CD8-positive, alpha-beta T cell (primary cell): ENCODE measurements at places on chromosomes 16 and 17.

GRCh38 chr17:48494335-48494734 lies 36.5 kb downstream of the HOXB1 start:
- no peak for DNase-seq

DNA sequence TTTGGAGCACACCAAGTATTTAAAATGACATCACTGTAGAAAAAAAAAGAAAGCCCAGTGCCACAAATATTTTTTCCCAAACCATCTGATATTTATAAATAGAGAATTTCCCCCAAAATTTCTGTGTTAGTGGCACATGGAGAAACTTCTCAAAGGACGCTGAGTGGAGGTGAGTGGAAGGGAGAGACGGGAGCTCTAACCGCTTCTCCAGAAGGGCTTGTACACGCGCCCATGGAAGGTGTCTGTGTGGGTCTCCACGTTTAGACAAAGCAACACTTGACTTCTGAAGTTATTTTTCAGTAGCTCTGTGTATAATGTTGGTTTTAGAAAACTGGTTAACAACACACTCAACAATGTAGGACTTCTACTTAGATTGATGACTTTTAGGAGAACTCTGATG lies 1.0 kb downstream of the MYOCD start:
- DNase-seq: no peak

- DNase-seq: no peak
Observed at GRCh38 chr17:46832945-46833839, 14.7 kb upstream of the WNT3 start.

DNA sequence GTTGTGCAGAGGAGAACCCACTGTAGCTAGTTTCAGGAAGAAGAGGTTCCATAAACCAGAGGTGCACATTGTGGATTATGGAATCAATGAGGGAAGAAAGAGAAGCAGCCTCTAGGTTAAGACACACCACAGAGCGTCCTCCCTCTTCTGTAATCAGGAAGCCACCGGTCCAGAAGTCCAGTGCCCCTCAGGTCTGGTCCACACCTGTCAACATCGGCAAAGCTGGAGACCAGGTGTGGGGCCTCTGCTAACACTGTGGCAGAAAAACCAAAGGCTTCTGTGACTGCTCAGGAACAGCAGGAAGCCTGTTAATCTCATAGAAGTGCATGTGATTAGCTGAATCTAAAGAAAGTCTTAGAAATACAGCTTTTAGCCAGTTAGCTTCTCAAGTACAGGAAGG lies 23.3 kb downstream of the LIMD2 start:
- DNase-seq: no peak

DNA sequence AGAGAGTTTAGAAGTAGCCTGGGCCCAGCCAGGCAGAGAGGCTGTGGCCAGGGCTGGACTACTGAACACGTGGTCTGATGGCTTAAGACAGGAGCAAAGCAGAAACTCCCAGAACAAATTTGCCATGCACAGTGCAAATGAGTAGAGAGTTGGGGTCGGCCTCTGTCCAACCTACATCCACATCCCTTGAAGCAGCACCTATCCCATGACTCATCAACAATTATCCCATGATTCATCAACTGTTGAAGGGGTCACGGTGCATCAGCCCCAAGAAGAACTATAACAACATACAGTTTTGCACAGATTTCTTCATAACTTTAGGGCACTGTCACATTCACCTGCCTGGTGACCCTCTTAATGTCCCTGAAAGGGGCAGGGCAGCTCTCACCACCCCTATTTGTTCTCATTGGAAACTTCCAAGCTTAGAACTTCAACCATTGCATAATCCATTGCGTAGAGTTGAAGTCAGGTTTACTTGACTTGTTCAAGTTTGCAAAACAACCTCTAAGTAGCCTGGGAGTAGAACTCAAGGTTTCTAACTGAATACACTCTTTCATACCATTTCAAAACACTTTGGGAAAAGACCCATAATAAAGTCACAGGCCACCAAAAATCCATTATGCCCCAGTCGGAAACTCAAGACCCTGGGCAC lies 235.2 kb upstream of the CDH5 start:
- no peak for DNase-seq

DNA sequence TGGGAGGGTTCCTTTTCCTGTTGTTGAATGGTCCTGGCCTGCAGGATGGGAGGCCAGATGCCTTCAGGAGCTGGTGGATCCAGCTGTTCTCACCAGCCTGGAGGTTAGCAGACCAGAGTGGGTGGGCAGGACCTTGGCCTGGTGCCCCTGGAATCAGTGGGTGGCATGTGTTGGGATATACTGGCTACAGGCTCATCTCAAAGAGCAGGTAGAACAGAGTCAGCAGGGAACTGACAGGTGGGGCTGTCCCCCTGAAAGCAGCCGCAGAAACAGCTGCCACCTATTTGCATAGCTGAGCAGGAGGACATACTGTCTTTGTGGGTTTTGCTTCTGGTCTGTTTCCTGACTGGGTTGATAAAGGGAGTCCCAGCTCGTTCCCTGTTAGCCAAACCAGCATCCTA lies 144.1 kb downstream of the RAB11FIP4 start:
- no peak for DNase-seq

GRCh38 chr16:79640513-79641360 lies 40.2 kb upstream of the MAF start:
- no peak for DNase-seq
